DMS153 (cell line): ENCODE measurements at places on chromosomes 4 and X.

GRCh38 chrX:68703846-68704245, 56.4 kb downstream of the STARD8 start:
- DNase-seq = no peak

DNA sequence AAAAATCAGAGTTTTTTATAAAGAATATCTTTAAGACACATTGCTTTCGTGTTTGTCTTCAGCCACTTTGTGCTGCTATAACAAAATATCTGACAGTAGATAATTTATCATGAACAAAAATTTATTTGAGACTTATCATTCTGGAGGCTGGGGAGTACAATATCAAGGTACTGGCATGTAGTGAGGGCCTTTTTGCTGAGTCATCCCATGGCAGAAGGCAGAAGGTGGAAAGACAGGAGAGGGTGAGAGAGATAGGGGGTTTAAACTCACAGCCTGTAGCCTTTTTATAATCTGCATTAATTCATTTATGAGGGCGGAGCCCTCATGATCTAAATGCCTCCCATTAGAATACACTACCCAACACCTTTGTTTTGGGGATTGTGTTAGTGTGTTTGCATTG, 431.2 kb upstream of the FAM47C start:
- DNase-seq = no peak

- peak; percentile 89 for DNase-seq
These were observed 208.5 kb upstream of the FAT1 start for GRCh38 chr4:186932196-186932595.

DNA sequence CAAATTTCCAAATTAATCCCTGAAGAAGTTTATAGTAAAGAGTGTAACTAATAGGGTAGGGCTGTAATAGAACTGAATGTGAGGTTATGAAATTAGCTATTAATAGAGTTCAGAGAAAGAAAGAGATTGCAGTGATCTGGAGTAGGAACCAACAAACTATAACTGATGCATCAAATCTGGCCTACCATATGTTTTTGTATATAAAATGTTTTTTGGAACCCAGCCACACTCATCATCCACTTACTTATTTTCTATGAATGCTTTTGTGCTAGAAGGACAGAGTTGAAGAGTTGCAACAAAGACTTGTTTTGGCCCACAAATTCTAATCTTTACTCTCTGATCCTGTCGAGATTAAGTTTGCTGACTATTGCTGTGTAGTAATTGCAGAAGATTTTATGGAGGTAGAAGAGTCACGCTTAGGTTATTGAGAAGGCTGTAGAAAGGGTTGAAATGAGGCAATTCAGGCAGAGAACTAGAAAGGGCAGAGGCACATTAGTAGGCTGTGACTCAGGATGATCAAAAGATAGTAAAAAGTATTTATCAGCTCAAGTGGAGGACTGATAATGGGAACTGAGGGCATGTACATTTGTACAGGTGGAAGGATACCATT, 298.7 kb upstream of the EMCN start:
- DNase-seq = no peak

GRCh38 chrX:14528629-14529289, 577 bp upstream of the GLRA2 start:
- DNase-seq = peak; percentile 28

- no peak for DNase-seq
These were observed 85.9 kb downstream of the ZAR1 start for GRCh38 chr4:48575964-48576363.

- no peak for DNase-seq
These were observed 499.5 kb downstream of the STIM2 start for GRCh38 chr4:27360131-27360530.

DNA sequence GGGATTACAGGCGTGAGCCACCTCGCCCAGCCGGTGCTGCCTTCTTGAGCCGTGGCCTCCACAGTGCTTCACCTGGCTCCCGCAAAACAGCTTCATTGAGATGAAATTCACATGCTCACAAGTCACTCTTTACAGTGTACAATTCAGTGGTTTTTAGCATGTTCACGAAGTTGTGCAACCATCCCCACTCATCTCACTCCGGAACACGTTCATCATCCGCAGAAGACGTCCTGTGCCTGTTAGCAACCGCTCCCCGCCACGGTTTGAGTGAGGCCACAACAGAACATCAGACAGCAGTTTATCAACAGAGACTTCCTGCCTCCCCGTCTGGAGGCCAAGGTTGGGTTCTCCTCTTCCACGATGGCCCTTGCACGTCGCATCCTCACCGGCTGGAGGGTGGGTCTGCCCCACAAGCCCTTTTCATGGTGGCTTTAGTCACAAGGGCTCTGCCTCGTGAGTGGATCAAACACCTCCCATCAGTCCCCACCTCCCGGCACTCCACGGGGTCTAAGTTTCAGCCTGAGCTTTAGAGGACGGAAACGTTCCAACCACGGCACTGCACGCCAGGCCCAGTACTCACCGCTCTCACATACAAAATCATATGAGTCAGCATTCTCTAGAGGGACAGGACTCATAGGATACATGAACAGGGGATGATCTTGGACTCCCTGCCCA, 29.6 kb upstream of the SPON2 start:
- no peak for DNase-seq

DNA sequence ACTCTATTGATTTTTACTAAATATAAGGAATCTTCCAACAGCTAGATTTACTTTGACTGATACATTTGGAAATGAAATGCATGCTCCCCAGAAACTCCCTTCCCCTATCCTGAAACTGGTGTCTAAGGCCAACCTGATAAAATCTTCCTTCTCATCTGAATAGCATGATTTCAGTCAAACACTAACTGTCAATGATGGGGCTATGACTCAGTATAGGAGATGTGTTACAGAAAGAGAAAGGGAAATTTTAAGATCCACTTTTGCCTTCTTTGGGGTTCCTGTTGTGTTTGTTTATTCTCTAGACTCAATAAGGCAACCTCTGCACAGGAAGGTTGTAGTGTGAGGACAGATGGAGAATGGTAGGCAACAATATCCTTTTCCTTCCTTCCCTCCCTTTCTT, 160.7 kb downstream of the MOSPD2 start:
- no peak for DNase-seq

DNA sequence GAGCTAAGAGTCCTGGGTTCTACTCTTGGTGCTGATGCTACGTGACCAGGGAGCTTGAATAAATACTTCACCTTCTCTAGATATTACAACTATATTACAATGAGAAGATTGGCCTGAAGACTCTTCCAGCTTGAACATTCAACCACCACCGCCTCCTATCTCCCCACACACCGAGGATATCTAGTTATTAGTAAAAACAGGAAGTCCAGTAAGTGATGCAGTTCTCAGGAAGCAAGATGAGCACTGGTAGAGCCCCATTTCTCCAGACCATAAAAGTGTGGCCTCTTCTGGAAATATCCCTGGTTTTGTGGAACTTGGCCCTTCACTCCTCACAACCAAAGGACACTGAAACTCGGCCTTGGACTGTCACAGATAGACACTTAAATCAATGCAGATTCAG, 18.5 kb downstream of the PJA1 start:
- DNase-seq = no peak

DNA sequence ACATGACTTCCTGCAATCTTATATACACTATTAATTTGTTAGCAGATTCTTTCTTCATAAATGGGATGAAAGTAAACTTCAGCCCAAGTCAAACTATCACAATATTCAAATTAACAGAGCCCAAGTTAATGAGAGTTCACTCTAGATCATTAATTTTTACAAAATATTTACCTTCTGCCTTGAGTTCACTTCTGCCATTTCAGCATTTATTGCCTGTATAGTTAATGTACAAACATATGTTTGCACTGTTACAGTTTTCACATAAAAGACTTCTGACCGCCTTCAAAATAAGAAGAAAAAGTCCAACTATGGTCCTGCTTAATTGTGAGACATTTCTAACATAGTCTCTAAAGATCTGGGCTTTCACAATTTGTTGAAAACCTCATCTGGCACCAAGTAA, 46.9 kb downstream of the GPC3 start:
- no peak for DNase-seq
